ENCODE measurements at places on chromosomes 2 and 18. TPM values are rescaled to one million over a fixed set of nuclear protein-coding genes. Genes with fewer than 3 reads are reported as not detected.

The SKOR2 gene
- not detected for total RNA-seq

GRCh38 chr2:62410926-62411456 lies 95.0 kb downstream of the TMEM17 start:
- no peak overlapping the region for H3K4me3 ChIP-seq
- peaks cover 20% of the 10 kb centered on the region for H3K4me1 ChIP-seq
- no peaks in the 10 kb centered on the region for H3K36me3 ChIP-seq

- H3K27ac ChIP-seq, result no peak overlapping the region
- no peak overlapping the region for H3K4me3 ChIP-seq
- no peak for DNase-seq
- no peaks in the 10 kb centered on the region for H3K27me3 ChIP-seq
- H3K4me1 ChIP-seq, result no peaks in the 10 kb centered on the region
Measured at GRCh38 chr2:187138265-187138664, 289.3 kb upstream of the ZSWIM2 start.

The SLC23A3 gene
- total RNA-seq, result 2.8 TPM

DNA sequence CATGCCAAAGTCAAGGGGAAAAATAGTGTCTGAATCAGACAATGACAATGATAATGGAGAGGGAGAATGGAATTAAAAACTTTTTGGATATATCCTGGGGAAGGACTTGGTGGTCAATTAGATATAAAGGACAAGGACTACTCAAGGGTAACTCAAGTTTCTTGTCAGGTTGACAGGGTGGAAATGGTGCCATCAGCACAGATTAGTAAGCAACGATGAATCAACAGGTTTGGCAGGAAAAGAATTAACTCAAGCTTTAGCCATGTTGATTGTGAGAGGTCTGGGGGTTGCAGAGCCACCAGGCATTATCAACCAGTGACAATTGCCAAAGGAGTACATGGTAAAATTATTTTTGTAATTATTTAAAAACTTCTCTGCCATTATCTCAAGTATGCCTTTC lies 35.8 kb upstream of the SPATS2L start:
- H3K27ac ChIP-seq, result no peak overlapping the region
- no peak for DNase-seq
- no peak overlapping the region for H3K4me3 ChIP-seq

DNA sequence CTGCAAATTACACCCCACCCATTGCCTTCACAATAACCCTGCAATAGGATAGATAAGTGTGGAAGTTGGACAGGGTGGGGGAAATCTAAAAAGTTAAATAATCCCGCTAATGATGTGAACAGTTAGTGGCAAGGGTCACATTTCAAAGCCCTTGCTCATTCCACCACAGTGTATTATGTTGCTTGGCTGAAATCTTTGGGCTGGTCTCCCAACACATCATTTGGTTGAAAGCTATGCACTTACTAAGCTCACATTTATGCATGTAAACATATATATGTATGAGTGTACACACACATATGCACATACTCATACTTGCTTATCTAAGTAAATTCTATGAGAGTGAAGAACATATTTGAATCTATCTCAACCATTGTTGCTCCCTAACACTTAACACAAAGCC lies 197.8 kb downstream of the RDH14 start:
- H3K27me3 ChIP-seq, result no peaks in the 10 kb centered on the region
- H3K4me1 ChIP-seq, result no peaks in the 10 kb centered on the region
- H3K27ac ChIP-seq, result no peak overlapping the region

GRCh38 chr2:119759451-119760236 lies at the start of gene PTPN4:
Gene PTPN4, plus strand, starts transcription at chr2:119759922. Its CDS starts 49,932 bp downstream, at chr2:119809854.
- no peaks in the 10 kb centered on the region for H3K36me3 ChIP-seq
- peak within 1 kb of the TSS; percentile 99 for H3K27ac ChIP-seq
- no peaks in the 10 kb centered on the region for H3K27me3 ChIP-seq
- H3K4me3 ChIP-seq, result peak within 1 kb of the TSS; percentile 88

GRCh38 chr2:230985519-230986231 lies 10.2 kb upstream of the SPATA3 start:
- H3K27me3 ChIP-seq, result peaks cover 8% of the 10 kb centered on the region
- no peak overlapping the region for H3K4me3 ChIP-seq
- no peak for DNase-seq
- peaks cover 8% of the 10 kb centered on the region for H3K4me1 ChIP-seq

GRCh38 chr2:88451811-88452564 lies 505 bp downstream of the FOXI3 start:
- peak overlapping the region; percentile 74 for H3K27ac ChIP-seq
- peaks cover 6% of the 10 kb centered on the region for H3K4me1 ChIP-seq
- H3K4me3 ChIP-seq, result peak overlapping the region; percentile 71
- DNase-seq, result peak; percentile 28
- no peaks in the 10 kb centered on the region for H3K36me3 ChIP-seq

DNA sequence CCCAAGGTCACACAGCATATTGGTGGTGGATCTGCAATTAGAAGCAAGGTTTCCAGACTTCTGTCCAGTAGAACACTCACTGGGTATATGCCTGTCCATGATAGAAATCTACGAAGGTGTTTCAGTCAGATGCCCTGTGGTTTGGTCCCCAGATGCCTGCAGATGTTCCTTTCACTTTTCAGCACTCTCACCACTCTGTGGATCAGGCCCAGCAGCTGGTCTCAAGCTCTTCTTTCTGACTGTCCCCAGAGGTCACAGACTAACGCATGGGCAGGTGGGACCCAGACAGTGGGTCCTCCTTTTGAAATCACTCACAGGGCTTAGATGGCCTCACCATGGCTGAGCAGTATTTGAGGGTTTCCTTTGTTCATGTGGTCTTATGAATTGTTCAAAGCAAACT lies 376.5 kb downstream of the ALK start:
- H3K36me3 ChIP-seq, result no peaks in the 10 kb centered on the region
- H3K4me1 ChIP-seq, result no peaks in the 10 kb centered on the region
- H3K27me3 ChIP-seq, result no peaks in the 10 kb centered on the region
- no peak overlapping the region for H3K4me3 ChIP-seq

The KCNG2 gene
- not detected for total RNA-seq

The TSPYL6 gene
- total RNA-seq, result not detected

GRCh38 chr2:230793572-230794359 lies 71.0 kb upstream of the ITM2C start:
- DNase-seq, result no peak
- no peaks in the 10 kb centered on the region for H3K27me3 ChIP-seq
- H3K27ac ChIP-seq, result peak overlapping the region; percentile 89
- no peak overlapping the region for H3K4me3 ChIP-seq
- peaks cover 12% of the 10 kb centered on the region for H3K4me1 ChIP-seq
- peaks cover 25% of the 10 kb centered on the region for H3K36me3 ChIP-seq

- H3K36me3 ChIP-seq, result no peaks in the 10 kb centered on the region
- no peaks in the 10 kb centered on the region for H3K4me1 ChIP-seq
- no peak overlapping the region for H3K27ac ChIP-seq
- no peak overlapping the region for H3K4me3 ChIP-seq
- H3K27me3 ChIP-seq, result no peaks in the 10 kb centered on the region
- no peak for DNase-seq
Measured at GRCh38 chr2:12587729-12588522, 128.8 kb upstream of the TRIB2 start.

GRCh38 chr2:232697807-232698110 lies 628 bp downstream of the GIGYF2 start:
- peak overlapping the region; percentile 96 for H3K27ac ChIP-seq
- peaks cover 29% of the 10 kb centered on the region for H3K4me1 ChIP-seq
- no peak for DNase-seq
- H3K4me3 ChIP-seq, result peak overlapping the region; percentile 97
- H3K36me3 ChIP-seq, result peaks cover 5% of the 10 kb centered on the region

The GCG gene
- total RNA-seq, result 92.9 TPM

The NEB gene
- 1.6 TPM for total RNA-seq

GRCh38 chr2:105617631-105618350 lies 126.9 kb upstream of the NCK2 start:
- peaks cover 16% of the 10 kb centered on the region for H3K27me3 ChIP-seq
- H3K36me3 ChIP-seq, result no peaks in the 10 kb centered on the region
- H3K4me3 ChIP-seq, result no peak overlapping the region
- DNase-seq, result no peak
- H3K4me1 ChIP-seq, result peaks cover 15% of the 10 kb centered on the region
- no peak overlapping the region for H3K27ac ChIP-seq

The HOXD10 gene
- total RNA-seq, result not detected

DNA sequence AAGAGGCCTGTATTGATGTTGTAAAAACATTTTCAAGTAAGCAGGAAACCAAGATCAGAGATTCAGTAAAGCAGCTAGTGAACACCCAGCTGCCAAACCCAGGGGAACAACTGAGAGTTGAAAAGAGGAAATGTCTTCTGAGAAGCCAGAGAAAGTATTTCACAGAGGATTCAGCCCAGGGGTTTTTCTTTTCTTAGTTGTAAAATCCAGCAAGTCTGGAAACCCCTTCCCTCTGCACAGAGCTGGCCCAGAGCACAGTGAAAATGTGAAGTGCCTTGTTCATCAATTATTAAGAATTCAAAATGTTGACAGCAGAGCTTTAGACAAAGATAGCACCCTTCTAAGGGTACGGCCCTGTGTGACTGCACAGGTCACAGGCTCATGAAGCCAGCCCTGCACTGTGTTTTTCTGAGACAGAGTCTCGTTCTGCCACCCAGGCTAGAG lies 28.4 kb downstream of the AFF3 start:
- H3K4me3 ChIP-seq, result no peak overlapping the region
- H3K27ac ChIP-seq, result no peak overlapping the region
- DNase-seq, result no peak
- no peaks in the 10 kb centered on the region for H3K36me3 ChIP-seq
- peaks cover under 1% of the 10 kb centered on the region for H3K4me1 ChIP-seq
- H3K27me3 ChIP-seq, result peaks cover 32% of the 10 kb centered on the region

GRCh38 chr2:120929829-120930228 lies 194.2 kb downstream of the GLI2 start:
- H3K27ac ChIP-seq, result no peak overlapping the region
- H3K36me3 ChIP-seq, result no peaks in the 10 kb centered on the region
- H3K27me3 ChIP-seq, result peaks cover 77% of the 10 kb centered on the region
- H3K4me1 ChIP-seq, result peaks cover 2% of the 10 kb centered on the region
- no peak overlapping the region for H3K4me3 ChIP-seq

The RAD51AP2 gene
- total RNA-seq, result 0.07 TPM

The ACTG2 gene
- total RNA-seq, result 0.19 TPM

GRCh38 chr2:39241588-39241987 lies 2.2 kb downstream of the CDKL4 start:
- no peak overlapping the region for H3K4me3 ChIP-seq
- H3K36me3 ChIP-seq, result peaks cover 11% of the 10 kb centered on the region
- no peak overlapping the region for H3K27ac ChIP-seq
- peaks cover 3% of the 10 kb centered on the region for H3K4me1 ChIP-seq
- H3K27me3 ChIP-seq, result no peaks in the 10 kb centered on the region

The NRP2 gene
- 6.3 TPM for total RNA-seq

GRCh38 chr2:239292959-239293774 lies 107.7 kb downstream of the HDAC4 start:
- H3K27ac ChIP-seq, result peak overlapping the region; percentile 78
- no peaks in the 10 kb centered on the region for H3K36me3 ChIP-seq
- H3K27me3 ChIP-seq, result no peaks in the 10 kb centered on the region

- H3K4me1 ChIP-seq, result peaks cover 1% of the 10 kb centered on the region
- H3K27me3 ChIP-seq, result peaks cover 12% of the 10 kb centered on the region
- DNase-seq, result no peak
Measured at GRCh38 chr2:190412966-190413365, 4.8 kb downstream of the MFSD6 start.

- no peaks in the 10 kb centered on the region for H3K27me3 ChIP-seq
- no peak overlapping the region for H3K27ac ChIP-seq
- DNase-seq, result no peak
- H3K4me3 ChIP-seq, result no peak overlapping the region
- H3K36me3 ChIP-seq, result no peaks in the 10 kb centered on the region
Measured at GRCh38 chr2:206176121-206176520, 16.4 kb downstream of the EEF1B2 start.

DNA sequence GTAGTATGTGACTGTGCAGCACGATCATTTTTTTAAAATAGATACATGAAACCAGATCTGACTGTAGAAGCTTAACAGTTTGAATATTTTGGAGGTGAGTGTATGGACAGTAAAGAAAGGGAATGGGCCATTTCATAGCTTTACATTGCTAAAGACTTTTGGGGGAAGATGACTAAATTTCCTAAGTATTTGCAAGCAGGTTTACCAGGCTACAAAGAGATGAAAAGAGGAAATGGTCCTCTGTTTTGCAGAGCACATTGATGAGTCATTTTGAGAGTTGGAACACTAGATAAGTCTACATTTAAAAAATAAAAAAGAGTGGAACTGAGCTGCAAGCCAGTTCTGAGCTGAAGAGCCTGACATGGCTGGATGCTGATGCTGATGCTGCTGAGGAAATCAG lies 115.7 kb upstream of the LRATD1 start:
- no peaks in the 10 kb centered on the region for H3K27me3 ChIP-seq
- H3K36me3 ChIP-seq, result no peaks in the 10 kb centered on the region
- no peak overlapping the region for H3K4me3 ChIP-seq
- H3K4me1 ChIP-seq, result peaks cover 7% of the 10 kb centered on the region
- no peak overlapping the region for H3K27ac ChIP-seq
- no peak for DNase-seq

The SGPP2 gene
- total RNA-seq, result 19.8 TPM

The REG3A gene
- total RNA-seq, result not detected

DNA sequence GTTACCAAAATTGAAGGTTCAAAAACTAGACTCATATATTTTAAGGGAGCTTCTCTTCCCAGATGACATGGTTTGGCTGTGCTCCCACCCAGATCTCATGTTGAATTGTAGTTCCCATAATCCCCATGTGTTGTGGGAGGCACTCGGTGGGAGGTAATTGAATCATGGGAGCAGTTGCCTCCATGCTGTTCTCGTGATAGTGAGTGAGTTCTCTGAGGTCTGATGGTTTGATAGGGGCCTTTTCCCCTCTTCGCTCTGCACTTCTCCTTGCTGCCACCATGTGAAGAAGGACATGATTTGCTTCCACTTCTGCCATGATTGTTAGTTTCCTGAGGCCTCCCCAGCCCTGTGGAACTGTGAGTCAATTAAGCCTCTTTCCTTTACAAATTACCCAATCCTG lies 140.1 kb downstream of the MAIP1 start:
- H3K27ac ChIP-seq, result peak overlapping the region; percentile 22
- DNase-seq, result no peak

The PIEZO2 gene
- total RNA-seq, result 1.7 TPM

- H3K4me3 ChIP-seq, result no peak overlapping the region
- H3K27ac ChIP-seq, result no peak overlapping the region
- H3K36me3 ChIP-seq, result no peaks in the 10 kb centered on the region
Measured at GRCh38 chr2:27143285-27143684, 4.1 kb upstream of the PRR30 start.

DNA sequence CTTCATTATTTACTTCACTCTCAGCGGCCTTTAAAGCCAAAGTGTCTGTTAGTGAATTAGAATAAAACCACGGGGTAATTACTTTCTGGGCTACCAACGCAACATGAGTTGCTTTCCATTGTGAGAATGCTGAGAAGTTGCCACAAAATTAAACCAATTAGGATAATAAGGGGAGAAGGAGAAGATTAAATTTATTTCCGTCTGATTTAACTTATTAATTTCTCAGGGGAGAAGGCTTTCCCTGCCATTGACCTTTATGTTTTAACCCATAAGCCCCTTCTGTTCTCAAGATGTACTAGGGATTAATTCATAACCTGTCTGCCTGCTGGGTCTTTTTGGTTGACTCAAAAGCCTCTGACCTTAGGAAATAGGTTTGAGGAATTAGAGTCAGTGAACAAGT lies 42.3 kb upstream of the IGFBP5 start:
- H3K27ac ChIP-seq, result no peak overlapping the region
- peaks cover 7% of the 10 kb centered on the region for H3K4me1 ChIP-seq
- no peaks in the 10 kb centered on the region for H3K27me3 ChIP-seq
- DNase-seq, result no peak
- H3K36me3 ChIP-seq, result no peaks in the 10 kb centered on the region
- no peak overlapping the region for H3K4me3 ChIP-seq

All from progenitor cell of endocrine pancreas (in vitro differentiated cells).